ENCODE measurements at places on chromosomes 3 and 15.

DNA sequence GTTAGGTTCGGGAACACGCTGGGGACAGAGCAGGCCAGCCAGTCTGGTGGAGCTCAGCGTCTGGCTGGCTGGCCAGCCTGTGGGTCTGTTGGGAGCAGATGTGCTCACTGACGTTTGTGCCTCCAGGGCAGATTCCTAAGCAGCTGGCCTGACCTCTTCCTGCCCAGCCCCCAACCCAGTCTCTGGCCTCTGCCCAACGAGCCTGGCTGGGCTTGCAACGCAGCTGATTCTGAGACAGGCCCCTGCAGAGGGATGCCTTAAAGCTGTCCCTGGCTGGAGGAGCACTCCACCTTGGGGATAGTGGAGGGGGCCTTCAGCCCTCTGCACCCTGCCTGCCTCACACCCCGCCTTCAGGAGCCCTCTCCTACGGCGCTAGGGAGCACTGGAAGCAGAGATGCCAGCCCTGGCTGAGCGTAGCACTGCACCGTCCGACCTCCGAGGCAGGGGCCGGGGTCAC lies 46.0 kb downstream of the KLF13 start:
- no peak for DNase-seq

DNA sequence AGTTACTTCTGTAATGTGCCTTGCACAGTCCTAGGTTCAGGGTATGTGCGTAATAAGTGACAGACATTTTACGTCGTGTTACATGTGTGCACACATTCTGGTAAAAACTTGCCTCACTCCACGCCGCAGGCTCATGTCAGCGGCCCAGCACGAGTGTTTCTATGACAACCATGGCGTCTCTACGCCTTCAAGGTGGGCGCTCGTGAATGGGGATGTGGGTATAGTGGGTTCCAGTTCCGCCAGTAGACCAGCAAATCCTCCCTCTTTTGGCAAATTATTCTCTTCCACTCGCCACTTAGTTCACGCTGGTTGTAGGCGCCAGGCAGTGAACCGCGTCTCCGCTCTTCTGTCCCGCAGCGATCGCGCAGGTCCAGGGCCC lies 40.3 kb downstream of the CHST14 start:
- no peak for DNase-seq

- DNase-seq = no peak
Observed at GRCh38 chr15:31489801-31490646, 163.4 kb downstream of the KLF13 start.

- DNase-seq = no peak
Observed at GRCh38 chr3:178086144-178086825, 450.0 kb upstream of the KCNMB2 start.

- DNase-seq = no peak
Observed at GRCh38 chr3:16463914-16464313, 49.6 kb downstream of the RFTN1 start.

- DNase-seq = no peak
Observed at GRCh38 chr3:157479464-157480243, 23.6 kb downstream of the VEPH1 start.

DNA sequence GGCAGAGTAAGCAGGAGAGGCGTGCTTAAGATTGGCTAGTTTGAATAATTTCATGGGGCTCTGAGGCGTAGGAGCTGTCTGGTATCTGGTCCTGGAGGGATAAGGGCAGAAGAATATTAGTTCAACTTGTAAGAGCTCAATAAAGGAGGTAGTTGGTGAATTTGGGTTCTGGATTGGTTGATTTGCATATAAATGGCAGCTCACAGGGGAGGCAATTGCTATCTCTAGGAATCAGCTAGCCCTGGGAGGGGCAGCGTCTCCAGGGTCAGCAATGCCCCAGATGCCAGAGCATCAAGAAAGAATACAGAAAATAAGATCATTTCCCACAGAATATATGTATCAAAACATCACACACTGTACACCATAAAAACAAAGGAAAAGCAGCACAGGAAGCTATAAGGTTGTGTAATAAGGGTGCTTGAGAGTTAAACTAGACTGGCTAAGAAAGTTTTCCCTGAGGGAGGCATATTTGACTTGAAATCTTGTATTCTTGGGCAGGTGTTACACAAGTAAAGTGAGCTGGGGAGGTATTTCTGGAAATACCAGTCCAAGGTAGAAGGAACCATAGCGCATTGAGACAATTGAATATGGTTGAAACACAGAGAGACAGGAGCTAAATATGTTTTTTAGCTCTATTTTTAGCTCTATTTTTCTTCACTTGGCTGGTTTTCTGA lies 6.1 kb downstream of the MOBP start:
- DNase-seq = no peak

Measured in stimulated activated CD8-positive, alpha-beta memory T cell treated with anti-CD3 and anti-CD28 coated beads, Interleukin-15, amount 100 ng/mL, for 24 hours (primary cell).